ENCODE measurements at places on chromosomes 3 and 15.

DNA sequence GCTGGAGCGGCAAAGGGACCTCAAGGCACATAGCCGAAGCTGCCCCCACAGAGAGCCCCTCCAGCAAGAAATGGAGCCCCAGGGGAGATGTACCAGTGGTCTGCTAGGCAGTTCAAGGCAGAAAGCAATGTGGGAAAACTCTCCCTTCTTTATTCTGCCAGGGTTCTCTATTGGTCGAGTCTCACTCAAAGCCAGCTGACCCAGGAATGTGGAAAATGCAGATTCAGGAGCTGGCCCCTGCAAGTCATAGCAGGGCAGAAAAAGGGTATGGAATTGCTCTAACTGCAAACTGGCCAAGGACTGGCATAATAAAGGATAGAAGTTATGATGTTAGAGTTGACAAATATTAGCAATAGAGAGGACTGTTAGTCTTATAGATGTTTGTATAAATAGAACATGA lies 4.0 kb upstream of the TOPAZ1 start:
- DNase-seq: no peak

GRCh38 chr3:54783611-54784010 lies 144.2 kb downstream of the LRTM1 start:
- peak; percentile 13 for DNase-seq

GRCh38 chr3:57518276-57518915 lies 25.7 kb downstream of the DNAH12 start:
- no peak for DNase-seq

DNA sequence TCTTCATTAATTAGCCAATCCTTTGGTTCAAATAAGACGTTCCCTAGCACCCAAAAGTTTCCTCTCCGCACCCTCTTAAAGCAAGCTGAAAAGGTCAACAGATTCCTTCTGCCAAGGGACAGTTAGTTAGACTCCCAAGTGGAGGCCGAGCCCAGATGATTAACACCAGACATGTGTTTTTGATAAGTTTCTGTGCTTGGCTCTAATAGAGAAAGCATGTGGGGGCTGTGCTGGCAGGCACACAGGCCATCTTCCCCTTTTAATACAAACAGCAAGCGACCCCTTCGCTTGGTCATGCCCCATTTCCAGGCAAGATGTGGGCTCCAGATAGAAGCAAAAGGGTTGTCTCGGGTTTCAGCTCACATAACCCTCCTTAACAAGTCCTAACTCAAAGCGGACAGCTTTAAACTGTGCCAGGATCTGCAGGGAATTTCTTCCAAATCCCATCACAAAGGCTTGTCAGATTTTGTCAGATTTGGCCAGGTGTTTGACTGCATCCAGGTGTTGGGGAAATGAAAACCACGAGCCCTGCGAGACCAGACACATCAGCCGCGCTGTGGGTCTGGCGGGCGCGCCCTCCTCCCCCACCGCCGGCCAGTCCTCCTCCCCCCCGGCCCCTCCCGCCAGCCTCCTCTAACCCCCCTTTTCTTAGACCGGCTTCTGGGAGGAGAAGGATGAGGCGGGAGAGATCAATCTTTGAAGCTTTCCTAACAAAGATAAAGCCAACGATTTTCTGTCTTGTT lies 3.3 kb downstream of the HES1 start:
- peak; percentile 45 for DNase-seq

- DNase-seq: no peak
Measured at GRCh38 chr3:128077665-128078064, 25.4 kb downstream of the SEC61A1 start.

DNA sequence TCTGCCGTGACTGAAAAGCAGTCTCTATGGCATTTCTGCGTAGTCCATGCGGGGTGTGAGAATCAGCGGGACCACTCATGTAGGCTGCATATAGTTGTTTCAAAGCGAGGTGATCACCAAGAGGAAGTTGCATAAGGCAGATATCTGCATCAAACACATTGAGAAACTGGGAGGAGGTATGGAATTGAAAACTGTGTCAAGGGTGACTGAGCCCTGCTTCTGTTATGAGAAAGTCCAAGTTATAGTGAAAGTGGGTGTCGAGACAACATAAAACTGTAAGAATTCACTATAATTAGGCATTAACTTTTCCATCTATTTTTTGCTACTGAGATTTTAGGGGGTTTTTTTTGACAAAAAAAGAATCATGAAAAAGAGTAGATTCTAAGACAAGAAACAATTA lies 109.3 kb downstream of the ZIC1 start:
- no peak for DNase-seq

GRCh38 chr3:153289334-153289808 lies 127.3 kb downstream of the RAP2B start:
- peak; percentile 4 for DNase-seq

DNA sequence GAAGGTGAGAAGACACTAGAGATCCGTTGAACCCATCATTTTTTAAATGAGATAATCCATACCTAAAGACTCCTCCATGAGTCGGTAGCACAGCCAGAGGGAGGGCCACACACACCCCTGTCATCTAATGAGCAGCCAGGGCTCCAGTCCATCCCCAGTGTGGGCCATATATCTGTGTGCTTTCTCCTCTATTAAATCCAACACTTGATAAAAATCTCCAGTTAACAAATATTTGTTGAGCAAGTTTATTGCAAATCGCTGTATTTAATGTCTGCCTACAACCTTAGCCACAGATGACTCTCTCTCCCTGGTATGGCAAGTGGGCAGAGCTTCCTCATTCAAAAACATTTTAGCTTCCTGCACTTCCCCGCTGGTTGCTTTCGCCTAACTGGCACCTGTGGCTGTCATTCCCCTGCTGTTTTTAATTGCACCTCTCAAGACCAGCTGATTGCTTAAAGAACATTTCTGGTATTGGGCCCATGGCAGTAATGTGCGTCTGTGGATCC lies 82.8 kb downstream of the SMAD3 start:
- DNase-seq: peak; percentile 64

- peak; percentile 54 for DNase-seq
Measured at GRCh38 chr3:148379763-148380382, 317.8 kb upstream of the AGTR1 start.

All from ACHN (cell line).